Aorta (tissue), 5 donors: ENCODE measurements at places on chromosomes 2 and 18. TPM values are rescaled to one million over a fixed set of nuclear protein-coding genes. Genes with fewer than 3 reads are reported as not detected.

The PLGLB1 gene
- total RNA-seq, result 9.0 TPM

GRCh38 chr2:85231952-85232351 lies 95.8 kb downstream of the TGOLN2 start:
- H3K36me3 ChIP-seq, result no peaks in the 10 kb centered on the region
- no peaks in the 10 kb centered on the region for H3K27me3 ChIP-seq
- no peak overlapping the region for H3K4me3 ChIP-seq
- no peak overlapping the region for H3K27ac ChIP-seq

GRCh38 chr2:98884658-98885057 lies 51.4 kb downstream of the CRACDL start:
- H3K27ac ChIP-seq, result no peak overlapping the region
- H3K4me1 ChIP-seq, result no peaks in the 10 kb centered on the region
- no peak overlapping the region for H3K4me3 ChIP-seq
- no peaks in the 10 kb centered on the region for H3K27me3 ChIP-seq
- no peaks in the 10 kb centered on the region for H3K36me3 ChIP-seq

DNA sequence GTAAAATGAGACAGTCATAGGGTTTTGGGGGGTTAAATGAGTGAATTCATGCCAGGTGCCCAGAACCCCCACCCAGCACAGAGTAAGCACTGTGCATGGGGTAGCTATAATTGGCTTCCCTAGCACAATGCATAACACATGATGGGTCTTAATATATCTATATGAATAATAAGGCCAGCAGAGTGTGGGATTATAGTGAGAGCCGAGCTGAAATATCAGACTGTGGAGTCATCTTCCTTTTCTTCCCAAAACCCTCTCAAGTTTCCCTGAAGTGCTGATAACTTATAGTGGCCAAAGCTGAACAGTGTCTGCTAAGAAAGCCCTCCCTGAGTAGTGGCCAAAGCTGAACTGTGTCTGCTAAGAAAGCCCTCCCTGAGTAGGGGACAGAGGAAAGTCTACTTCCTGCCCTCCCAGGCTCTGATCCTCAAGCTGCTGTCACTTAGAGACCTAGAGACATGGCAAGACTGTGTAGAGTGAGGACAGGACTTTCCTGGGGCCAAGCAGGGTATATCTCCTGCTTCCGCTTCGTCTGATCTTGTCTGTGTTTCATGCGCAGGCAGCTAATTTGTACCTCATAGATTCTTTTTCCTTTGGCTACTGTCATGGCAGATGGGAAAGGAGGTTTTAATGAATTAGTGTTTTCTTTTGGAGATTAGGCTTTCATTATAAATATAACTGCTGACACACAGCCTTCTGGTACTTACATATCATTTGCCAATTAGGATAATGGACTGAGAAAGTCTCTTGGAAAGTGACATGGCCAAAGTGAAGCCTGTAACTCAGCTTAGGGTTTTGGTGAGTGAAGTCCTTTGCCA lies 94.9 kb downstream of the FHOD3 start:
- H3K36me3 ChIP-seq, result no peaks in the 10 kb centered on the region
- no peak for DNase-seq
- peaks cover 3% of the 10 kb centered on the region for H3K4me1 ChIP-seq
- H3K4me3 ChIP-seq, result no peak overlapping the region

DNA sequence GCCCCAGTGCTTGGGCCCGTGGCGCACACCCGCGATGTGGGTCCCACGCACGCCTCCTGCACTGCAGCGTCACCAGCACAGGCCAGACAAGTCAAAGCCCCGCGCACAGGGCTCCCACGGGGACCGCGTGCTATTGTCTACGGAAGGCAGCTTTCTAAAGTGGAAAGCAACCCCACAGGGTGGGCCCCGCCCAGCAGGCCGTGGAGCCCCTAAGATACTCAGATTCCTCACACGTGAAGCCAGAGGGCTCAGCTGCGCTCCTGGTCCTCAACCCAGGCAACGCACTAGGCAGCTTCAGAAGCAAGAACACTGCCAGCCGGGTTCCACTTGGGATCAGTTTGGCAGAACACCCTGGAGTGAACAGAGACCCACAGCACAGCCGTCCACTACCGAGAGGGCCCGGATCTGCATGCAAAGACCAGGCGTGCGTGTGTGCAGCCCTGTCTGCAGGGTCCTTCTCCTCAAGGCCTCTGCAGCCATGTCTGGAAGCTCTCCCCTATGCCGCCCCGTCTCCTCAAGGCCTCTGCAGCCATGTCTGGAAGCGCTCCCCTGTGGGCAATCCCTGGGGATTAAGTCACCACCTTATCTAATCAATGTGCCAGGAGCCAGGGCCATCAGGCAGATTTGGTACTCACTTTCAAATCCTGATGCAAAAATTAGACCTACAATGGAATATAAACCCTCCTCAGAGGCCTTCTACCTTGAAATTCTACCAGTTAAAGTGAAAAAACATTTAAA lies 231.3 kb downstream of the HDAC4 start:
- peaks cover 1% of the 10 kb centered on the region for H3K27me3 ChIP-seq
- H3K36me3 ChIP-seq, result peaks cover 2% of the 10 kb centered on the region
- no peak overlapping the region for H3K27ac ChIP-seq
- no peaks in the 10 kb centered on the region for H3K4me1 ChIP-seq
- H3K4me3 ChIP-seq, result no peak overlapping the region

DNA sequence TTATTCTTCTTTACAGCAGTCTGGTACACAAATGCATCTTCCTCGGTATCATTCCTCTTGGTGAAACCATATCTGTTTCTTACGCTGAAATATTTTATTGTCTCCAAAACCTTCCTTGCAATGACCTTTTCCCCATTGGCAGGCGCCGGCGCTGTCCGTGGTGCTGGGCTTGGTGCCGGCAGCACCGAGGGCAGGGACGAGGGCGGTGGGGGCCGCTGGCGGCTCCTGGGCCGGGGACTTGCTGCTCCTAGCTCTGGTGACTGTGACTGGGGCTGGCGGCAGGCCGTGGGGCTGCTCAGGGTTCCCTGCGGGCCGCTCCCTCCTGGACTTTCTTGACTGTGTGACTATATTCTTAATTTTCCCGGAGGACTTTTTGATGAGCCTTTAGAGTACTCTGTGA lies 72.5 kb downstream of the GPR39 start:
- peaks cover 2% of the 10 kb centered on the region for H3K27me3 ChIP-seq
- no peak overlapping the region for H3K27ac ChIP-seq
- no peak overlapping the region for H3K4me3 ChIP-seq
- H3K4me1 ChIP-seq, result no peaks in the 10 kb centered on the region

- H3K4me1 ChIP-seq, result no peaks in the 10 kb centered on the region
- no peak for DNase-seq
- no peak overlapping the region for H3K4me3 ChIP-seq
- no peaks in the 10 kb centered on the region for H3K27me3 ChIP-seq
- no peak overlapping the region for H3K27ac ChIP-seq
Measured at GRCh38 chr2:119684518-119684917, 5.5 kb downstream of the TMEM177 start.
